M059J (cell line): ENCODE measurements at places on chromosomes 5 and 9. TPM values are rescaled to one million over a fixed set of nuclear protein-coding genes. Genes with fewer than 3 reads are reported as not detected.

GRCh38 chr5:122907276-122907675 is 61.9 kb downstream of the SNX24 start:
- peak; percentile 86 for DNase-seq

DNA sequence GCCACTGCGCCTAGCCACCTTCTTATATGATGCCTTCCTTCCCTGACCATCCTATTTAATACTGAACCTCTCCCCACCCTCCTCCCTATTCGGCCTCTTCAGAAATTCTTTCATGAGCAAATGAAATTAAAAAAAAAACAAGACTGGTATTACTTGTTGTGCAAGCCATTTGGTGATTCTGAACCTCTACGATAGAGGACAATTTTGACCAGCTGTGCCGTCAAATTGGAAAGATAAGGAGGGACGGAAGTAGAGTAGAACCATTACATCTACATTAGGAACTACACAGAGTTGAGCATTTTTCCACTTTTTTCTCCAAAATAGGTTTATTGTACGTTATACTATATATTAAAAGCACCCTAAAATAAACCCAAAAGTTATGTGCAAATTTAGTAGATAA is 2.9 kb downstream of the DHX29 start:
- no peak for DNase-seq

GRCh38 chr9:91117474-91117891 is 244.2 kb downstream of the AUH start:
- DNase-seq = no peak

GRCh38 chr5:79561525-79561893 is 47.6 kb upstream of the HOMER1 start:
- no peak for DNase-seq

GPR151 gene
- total RNA-seq = not detected in 2 replicates

DNA sequence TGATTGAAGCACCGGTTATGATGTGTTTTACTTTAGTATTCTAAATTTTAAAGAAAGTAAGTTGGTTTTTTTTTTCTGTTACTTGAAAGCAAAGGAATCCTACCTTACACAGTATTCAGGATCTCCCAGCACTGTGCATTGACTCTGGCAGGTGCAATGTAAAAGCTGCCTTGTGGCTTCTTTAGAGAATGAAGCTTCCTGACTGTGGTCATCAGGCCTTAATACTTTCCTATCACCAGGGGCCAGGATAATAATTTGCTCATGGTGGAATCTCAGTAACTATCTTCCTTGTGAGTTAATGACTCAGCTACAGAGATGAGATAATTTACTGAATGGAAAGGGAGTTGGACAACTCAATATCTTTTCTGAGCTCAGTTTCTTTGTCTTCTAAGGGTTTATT is 435.5 kb upstream of the ZNF608 start:
- DNase-seq = no peak

GRCh38 chr5:2703041-2703440 is 48.4 kb downstream of the IRX2 start:
- no peak for DNase-seq

DMGDH gene
- total RNA-seq = not detected in 2 replicates

AGGF1 gene
- total RNA-seq = 19.2 and 24.2 TPM in 2 replicates

DNA sequence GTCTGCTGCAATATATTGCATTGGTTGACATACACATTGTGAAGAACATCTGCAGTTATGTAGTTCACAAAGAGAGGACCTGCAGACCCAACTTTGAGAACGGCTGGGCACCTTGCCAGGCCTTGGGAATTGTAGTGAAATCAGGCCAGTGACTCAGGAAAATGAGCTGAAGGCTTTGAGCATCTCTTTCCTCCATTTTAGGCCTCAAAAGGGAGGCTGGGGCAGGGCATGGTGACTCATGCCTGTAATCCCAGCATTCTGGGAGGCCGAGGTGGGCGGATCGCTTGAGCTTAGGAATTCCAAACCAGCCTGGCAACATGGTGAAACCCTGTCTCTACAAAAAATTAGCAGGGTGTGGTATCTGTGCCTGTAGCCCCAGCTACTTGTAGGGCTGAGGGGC is 1.4 kb upstream of the IPPK start:
- peak; percentile 92 for DNase-seq

- peak; percentile 66 for DNase-seq
Observed at GRCh38 chr9:98887918-98888510, 55.7 kb upstream of the COL15A1 start.

DNA sequence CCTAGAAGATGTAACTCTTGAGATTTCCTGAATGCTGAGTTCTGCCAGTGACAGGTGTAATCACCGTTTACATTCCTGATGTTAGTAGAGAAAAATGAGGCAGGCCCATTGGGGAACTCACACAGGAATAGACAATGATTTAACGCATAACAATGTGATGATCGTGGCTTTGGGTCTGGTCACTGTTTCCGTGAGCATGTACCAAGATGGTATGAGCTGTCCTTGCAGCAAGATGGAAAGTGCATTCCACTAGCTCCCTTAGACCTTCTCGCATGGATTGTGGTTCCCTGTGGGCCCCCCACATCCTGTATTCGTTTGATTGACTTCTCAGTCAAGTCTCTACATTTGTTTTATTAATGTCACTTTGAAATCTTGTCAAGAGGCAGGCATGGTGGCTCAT is 124.0 kb upstream of the DAP start:
- DNase-seq = peak; percentile 96

DNA sequence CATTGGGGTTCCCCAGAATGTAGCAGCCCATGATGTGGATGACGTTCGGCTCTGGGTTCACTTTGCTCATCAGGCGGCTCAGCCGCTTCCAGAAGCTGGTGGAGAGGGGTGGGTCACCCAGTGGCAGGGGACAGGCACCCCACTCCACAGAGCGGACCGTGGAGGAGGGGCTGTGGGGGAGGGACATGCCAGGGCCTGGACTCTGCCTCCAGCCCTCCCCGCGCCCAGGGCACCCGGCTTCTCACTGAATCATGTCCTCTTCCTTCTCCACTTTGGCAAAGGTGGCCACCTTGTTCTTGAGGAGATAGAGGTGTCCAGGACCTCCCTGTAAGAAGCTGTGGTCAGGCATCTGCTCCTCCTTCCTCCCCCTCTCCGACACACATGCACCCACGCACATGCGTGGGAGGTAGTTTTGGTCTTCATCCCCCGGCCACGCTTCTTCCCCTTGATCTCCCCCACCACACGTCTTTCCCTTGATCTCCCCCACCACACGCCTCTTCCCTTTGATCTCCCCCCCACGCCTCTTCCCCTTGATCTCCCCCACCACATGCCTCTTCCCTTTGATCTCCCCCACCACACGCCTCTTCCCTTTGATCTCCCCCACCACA is 8.9 kb upstream of the ENTPD8 start:
- DNase-seq = no peak

- DNase-seq = peak; percentile 54
Observed at GRCh38 chr9:113568571-113569321, 105.2 kb downstream of the RGS3 start.

GRCh38 chr5:179963375-179963774 is 55.7 kb upstream of the TBC1D9B start:
- no peak for DNase-seq

MYMK gene
- total RNA-seq = not detected in 2 replicates

DNA sequence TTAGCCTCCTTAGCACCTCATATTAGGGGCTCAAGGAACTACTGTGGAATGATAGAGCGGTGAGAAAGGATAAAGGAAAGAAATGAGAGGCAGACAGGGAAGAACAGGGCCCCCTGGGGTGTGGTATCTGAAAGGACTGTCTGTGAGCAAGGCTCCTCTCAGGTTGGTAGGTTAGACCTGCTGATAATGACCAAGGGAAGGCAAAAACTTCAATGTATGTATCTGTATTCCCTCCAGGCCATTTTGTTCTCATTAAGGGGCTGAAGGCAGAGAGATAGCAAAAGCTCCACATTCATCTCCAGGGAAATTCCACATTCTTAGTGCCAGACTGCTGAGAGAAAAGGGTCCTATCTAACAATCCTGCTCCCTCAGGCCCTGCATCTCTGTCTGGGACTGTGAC is 28.6 kb downstream of the TRIM32 start:
- no peak for DNase-seq

- no peak for DNase-seq
Observed at GRCh38 chr9:7944572-7944971, 145.0 kb upstream of the DMAC1 start.
